Stromal cell of bone marrow (primary cell): ENCODE measurements at places on chromosomes 2 and 18.

GRCh38 chr2:68646303-68646702 is 2.9 kb downstream of the PROKR1 start:
- no peak for DNase-seq

DNA sequence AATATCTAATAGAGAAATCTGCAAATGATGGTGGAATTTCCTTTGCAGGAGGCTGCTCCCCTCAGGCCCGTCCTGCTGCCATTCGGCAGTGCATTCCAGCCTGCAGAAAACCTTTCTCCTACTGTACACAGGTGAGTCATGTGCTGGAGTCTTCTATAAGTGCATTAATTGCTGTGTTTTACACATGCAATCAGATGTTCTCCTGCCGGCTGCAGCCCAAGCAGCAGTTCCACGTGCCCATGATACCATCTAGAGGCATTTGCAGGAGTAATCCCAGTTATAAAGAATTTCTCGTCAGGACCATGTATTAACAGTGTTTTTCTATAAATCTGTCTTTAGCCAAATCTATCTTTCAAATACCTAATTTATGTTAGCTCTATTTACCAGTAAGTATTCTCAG is 304.7 kb upstream of the HNMT start:
- DNase-seq, result no peak

GRCh38 chr2:223822818-223823217 is 14.6 kb downstream of the AP1S3 start:
- no peak for DNase-seq

DNA sequence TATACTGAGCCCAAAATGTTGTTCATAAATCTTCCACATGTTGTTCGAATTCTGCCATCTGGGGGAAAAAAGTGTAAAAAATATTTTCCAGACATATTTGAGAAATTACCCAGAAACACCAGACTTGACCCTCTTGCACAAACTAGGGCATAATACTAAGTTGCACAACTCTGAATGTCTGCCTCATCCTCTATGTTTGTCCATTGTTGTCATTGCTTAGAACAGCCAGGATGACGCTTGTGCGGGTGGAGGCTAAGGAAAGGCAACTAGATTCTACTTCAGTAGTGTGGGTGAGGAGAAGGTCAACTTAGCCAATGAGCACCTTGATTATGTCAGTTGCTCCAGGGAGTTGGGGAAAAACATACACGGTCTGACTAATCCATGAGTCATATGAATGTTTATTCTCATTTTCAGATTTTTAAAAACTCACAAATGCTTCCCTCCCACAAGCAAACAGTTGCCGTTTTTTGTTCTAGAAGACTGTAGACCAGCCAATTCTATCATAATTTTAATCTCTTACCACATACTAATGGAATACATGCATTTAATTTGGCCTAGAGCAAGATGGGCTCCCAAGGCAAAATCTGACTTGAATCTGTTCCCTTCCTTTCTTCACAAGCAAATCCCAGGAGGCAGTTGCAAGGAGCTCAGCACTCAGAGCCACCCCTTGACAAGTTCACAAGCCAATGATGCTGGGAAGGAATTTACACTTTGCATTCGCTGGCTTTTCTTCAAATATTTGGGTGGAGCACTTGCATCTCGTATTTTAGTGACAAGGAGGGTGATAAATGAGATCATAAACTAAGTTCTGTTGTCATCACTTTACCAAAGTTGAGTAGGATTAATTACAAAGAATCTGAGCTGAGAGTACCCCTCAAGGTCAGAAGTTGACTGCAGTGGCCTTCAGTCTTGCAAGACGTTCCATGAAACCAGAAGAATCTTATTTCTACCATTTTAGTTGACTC is 163.2 kb upstream of the TWIST2 start:
- peak; percentile 88 for DNase-seq

- no peak for DNase-seq
These were observed 126.2 kb downstream of the EHBP1 start for GRCh38 chr2:62831729-62832128.

DNA sequence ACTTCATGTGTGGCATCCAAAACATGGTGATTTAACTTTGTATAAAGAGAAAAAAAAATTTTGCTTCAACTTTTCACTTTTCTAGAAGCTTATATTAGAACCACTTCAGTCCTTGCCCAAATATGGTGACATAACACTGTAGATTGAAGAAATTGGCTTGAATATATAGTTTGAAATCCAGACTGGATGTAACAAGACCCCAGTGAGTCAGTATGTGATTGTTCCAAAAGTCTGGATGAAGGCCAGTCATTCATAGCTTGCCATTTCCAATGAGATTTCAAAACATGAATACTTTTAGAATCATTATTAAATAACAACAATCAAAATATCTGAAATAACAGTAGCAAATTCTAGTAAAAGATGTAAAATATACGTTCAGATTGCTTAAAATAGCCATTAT is 104.8 kb upstream of the FN1 start:
- DNase-seq, result peak; percentile 93

- DNase-seq, result no peak
These were observed 326.8 kb downstream of the OSR1 start for GRCh38 chr2:19031642-19032041.

- DNase-seq, result no peak
These were observed 336.5 kb upstream of the ST6GAL2 start for GRCh38 chr2:107222466-107222865.

DNA sequence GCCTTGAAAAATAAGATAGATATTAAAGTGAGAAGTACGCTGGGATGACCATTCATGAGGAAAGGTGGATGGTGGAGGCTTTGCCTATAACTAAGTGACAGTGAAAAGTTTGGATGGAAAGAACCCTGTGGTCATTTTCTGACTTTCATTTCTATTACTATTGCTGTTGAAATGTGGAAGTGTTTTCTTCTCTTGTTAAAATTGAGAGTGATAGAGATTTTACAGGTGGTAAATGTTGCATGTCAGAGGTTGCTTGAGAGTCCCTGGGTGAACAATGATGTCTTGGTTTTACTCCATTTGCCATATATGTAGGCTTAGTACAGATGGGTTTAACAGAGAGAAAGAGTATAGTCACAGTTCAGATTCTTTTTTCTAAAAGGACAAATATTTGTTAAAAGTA is 18.4 kb downstream of the NCOA1 start:
- DNase-seq, result no peak

- no peak for DNase-seq
These were observed 92.1 kb downstream of the IRS1 start for GRCh38 chr2:226707499-226707898.

- DNase-seq, result no peak
These were observed 868 bp downstream of the INO80D start for GRCh38 chr2:206084870-206085741.
